Posterior cingulate gyrus (tissue), 11 donors: ENCODE measurements at places on chromosomes 2 and 18.

DNA sequence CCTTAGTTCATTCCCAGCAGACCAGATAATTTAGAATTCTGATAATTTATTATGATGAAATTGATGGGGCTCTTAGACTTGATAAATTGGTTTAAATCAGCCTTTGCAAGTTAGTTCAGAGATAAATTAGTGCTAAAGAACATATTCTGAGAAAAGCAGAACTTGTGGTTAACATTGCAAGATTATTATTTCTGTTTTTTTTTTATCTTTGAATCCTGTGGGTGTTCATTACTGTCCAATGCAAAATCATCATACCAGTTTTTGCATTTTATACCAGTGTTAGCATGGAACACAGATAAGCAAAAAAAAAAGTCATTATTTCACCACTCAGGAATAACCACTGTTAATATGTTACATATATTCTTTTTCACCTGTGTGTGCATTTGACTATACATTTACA is 9.1 kb downstream of the SEPTIN2 start:
- no peak for DNase-seq

DNA sequence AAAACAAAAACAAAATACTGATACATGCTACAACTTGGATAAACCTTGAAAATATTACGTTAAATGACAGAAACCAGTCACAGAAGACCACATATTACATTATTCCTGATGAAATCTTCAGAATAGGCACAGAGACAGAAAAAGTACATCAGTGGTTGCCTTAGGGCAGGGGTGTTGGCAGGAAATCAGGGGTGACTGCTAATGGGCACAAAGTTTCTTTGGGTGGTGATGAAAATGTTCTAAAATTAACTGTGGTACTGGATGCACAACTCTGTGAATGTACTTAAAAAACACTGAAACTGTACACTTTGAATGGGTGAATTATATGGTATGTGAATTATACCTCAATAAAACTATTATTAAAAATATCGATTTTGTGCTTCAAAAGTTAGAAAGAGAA is 16.6 kb downstream of the NCKAP1 start:
- no peak for DNase-seq

GRCh38 chr2:75064691-75065396 is 106.4 kb downstream of the POLE4 start:
- DNase-seq = peak; percentile 60

GRCh38 chr2:196361606-196362326 is 190.4 kb upstream of the STK17B start:
- DNase-seq = no peak

- DNase-seq = no peak
These were observed 65.6 kb upstream of the ZNF385B start for GRCh38 chr2:179927041-179927440.

DNA sequence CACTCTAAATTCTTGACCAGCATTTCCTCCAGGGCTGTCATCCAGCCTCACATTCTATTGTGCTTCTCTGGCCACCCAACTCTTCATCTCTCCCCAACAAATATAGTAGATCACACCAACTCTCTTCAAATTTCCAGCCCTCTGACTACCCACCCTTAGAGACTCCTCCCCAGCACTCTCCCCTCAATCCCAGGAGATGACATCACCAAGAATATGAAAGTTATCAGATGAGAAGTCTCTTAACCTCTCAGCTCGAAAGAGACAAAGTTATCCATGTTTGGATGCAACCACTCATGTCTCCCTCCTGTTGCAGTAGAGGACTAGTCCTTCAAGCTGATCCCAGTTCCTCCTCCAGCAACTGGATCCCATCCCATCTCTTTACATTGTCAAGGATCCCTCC is 47.1 kb downstream of the LBH start:
- no peak for DNase-seq

GRCh38 chr2:10449838-10450691 is 1.9 kb upstream of the ODC1 start:
- DNase-seq = no peak

- no peak for DNase-seq
These were observed 8.4 kb downstream of the MYOM1 start for GRCh38 chr18:3211236-3211992.

GRCh38 chr2:46123013-46123412 is 174.2 kb upstream of the EPAS1 start:
- DNase-seq = no peak

DNA sequence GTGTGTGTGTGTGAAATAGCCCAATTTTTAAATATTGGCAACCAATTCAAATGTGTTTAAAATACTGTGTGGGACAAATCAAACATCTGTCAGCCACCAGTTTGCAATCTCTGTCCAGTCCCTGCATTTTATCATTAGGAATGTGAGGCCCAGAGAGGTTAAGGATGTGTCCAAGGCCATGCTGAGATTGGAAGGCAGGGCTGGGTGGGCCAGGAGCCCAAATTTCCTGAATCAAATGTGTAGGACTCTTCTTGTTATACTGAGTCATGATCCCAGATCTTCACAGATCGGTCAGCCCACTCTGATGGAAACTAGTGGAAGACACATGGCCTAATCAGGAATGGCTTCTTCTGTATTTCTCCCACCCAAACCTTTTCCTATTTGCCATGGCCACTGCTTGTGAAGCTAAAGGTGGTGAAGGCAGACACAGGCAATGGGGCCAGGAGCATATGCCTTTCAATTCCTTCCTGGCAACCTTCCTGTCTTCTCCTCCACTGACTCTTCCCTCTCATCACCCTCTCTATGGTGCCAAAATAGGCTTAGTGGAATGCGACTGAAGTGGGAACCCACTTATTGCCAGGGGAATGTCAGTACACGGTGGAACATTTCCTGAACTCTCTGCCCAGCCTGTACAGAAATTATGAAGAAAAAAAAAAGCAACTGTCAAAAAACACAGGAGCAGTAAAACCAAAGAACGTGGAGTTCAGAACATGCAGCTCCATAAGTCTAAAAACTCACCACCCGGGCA is 35.5 kb downstream of the ZEB2 start:
- DNase-seq = no peak

GRCh38 chr2:171187177-171187576 is 26.5 kb upstream of the TLK1 start:
- DNase-seq = no peak

DNA sequence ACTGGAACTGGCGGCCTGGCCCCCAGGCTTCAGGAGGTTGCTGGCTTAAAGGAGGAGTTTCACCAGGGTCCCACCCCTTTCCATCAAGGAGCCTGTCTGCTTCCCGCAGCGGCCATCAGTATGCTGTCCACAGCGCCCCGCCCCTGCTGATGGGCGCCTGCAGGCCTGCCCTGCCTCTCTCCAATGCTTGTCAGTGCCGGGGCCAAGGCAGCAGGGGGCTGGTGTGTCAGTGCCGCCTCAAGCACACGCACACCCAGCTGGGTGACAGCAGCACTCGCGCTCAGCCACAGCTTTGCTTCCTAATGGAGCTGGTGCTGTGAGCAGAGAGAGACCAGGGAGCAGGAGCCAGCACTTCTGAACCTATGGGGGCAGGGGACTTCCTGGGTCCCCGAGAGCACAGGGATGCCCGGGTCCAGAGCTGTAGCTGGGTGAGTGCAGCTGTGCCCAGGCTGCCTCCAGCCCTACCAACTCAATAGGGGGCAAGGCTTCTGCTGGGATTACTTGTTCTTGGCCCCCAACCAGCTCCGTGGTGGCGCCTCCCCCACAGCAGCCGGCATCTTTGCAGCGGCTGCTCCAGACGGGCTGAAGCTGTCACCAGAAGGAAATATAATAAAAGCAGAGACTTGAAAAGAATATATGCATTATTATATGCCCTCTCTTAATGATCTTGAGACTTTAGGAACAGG is 377.2 kb upstream of the LRATD1 start:
- DNase-seq = peak; percentile 76
